ENCODE measurements at places on chromosomes 4 and X.

- DNase-seq = no peak
Observed at GRCh38 chr4:102594000-102594399, 92.8 kb downstream of the NFKB1 start.

DNA sequence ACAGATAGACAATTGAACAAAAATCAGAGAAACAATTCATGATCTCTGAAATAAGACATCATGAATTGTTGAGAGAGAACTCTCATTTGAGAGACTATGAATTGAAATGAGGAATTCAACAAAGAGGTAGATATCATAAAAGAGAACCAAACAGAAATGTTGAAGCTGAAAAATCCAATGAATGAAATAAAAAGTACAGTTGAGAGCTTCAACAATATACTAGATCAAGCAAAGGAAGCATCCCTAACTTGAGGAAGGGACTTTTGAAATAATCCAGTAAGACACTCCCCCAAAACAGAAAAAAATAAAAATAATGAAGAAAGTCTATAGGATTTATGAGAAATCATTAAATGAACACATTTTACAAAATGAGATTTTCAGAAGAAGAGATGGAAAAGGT lies 310.0 kb upstream of the PCDH10 start:
- no peak for DNase-seq

DNA sequence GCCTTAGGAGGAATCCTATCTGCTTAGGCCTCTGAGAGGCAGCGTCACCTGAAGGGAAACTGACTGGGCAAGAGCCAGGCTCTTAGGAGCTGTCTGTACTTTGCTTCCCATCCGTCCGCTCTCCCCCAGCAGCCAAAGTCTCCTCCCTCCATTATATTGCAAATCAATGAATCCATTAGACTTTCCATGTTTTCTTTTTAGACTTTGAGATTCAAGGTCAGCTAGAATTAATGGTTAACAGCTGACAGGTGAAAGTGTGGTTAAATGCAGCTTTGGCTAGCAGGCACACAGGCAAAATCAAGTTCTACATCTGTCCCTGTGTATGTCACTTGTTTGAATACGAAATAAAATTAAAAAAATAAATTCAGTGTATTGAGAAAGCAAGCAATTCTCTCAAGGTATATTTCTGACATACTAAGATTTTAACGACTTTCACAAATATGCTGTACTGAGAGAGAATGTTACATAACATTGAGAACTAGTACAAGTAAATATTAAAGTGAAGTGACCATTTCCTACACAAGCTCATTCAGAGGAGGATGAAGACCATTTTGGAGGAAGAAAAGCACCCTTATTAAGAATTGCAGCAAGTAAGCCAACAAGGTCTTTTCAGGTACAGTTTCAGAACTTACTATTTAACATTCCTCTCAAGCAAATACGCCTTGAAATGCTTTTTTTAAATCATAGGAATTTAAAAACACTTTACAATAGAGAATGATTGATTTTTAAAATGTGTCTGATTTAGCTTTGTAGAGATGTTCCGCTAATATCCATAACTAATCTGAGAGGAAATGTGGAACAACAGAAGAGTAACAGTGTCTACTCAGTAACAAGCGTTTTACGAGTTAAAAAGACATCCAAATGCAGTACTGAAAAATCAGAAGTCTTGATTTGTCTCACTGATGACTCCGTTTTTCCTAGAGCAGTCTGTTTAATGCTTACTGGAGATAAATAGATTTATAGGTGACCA lies at the start of gene F11:
F11 (plus strand) TSS at position 507 of the 970 bp plus-strand sequence. CDS start 948 bp downstream, outside the sequence.
- no peak for DNase-seq

- DNase-seq = no peak
Observed at GRCh38 chr4:41384992-41385391, 128.3 kb downstream of the UCHL1 start.

DNA sequence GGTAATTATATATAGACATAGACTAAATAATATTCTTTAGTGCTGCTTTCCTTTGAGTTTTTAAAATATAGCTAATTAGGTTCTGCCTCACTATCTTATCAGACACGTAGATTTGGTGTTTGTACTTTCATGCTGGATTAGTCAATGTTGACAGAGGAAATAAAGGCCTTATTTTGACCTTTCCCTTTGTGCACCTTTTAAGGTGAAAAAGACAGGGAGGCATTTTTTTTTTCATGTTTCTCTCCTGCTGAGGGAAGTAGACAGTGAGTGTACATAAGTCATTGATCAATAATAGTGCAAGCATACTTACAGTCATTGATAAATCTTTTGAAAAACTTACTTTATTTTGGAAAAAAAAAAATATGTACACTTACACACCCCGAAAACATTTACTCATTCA lies 467.8 kb downstream of the GRXCR1 start:
- no peak for DNase-seq

GRCh38 chrX:56343219-56343618 lies 111.1 kb downstream of the KLF8 start:
- DNase-seq = no peak

DNA sequence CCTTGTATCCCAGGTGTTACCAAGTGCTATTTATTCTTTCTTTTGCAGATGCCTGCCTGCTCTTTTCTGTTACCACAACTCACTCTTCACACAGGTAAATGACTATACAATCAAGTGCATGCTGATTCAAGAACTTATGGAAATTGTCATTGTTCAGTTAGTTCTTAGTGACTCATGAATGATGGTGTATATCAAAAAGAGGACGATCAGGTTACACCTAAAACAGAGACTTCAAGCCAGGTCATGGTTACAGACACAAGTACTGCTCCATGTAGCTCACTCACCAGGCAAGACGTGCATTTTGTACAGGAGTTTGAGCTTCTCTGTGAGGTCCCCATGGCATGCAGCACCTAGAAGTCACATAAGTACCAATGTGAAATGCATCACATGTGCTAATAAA lies 59.3 kb upstream of the UCP1 start:
- no peak for DNase-seq

GRCh38 chrX:29648161-29648560 lies 567.2 kb upstream of the MAGEB2 start:
- no peak for DNase-seq

DNA sequence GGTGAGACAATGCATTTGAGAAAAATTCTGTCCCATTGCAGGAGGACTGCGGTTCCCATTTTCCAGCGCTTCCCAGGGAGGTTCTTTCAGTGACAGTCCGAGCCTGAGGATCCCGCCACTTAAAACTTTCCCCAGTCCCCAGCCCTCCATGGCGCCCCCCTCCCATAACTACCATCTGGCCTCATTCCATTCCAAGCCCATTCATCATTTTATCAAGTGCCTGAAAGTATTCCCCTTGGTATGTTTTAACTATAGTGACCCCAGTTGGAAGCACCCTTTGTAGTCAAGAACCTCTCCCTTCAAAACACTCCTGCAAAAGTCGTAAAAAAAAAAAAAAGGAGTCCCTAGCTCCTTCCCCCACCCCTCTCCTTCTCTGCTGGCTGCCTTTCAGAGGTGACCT lies 1.2 kb downstream of the RASL11B start:
- DNase-seq = peak; percentile 24

DNA sequence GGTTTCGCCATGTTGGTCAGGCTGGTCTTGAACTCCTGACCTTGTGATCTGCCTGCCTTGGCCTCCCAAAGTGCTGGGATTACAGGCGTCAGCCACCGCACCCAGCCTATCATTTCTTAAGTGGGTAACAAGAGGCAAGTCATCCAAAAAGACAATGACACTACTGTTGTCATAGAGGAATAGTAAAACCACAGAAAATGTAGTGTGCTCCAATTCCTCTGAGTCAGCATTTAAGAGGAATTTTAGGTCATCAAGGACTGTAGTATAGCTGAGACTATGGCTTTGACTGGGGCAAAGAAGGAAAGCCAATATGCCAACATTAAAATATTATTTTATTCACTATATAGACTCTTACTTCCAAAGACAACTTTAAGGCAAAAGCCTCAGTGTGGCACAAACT lies 48.4 kb downstream of the ATP8A1 start:
- DNase-seq = no peak

DNA sequence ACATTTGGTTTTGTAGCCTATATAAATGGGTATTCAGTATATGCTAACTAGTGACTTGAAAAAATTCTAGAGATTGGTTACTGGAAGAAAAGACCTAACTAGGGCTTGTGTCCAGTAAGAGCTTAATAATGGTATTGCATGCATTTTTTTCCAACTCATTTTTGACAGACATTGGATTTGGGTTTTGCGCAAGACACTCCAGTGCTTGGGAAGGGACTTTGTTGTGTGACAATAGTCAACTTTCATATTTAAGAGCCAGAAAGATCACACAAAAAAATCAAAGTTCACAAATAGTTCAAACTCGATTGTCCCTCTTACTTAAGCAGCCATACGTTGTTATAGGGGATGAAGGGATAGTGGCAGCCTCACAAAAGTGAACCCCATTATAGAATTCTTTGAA lies 1.2 kb upstream of the HSD17B11 start:
- no peak for DNase-seq

DNA sequence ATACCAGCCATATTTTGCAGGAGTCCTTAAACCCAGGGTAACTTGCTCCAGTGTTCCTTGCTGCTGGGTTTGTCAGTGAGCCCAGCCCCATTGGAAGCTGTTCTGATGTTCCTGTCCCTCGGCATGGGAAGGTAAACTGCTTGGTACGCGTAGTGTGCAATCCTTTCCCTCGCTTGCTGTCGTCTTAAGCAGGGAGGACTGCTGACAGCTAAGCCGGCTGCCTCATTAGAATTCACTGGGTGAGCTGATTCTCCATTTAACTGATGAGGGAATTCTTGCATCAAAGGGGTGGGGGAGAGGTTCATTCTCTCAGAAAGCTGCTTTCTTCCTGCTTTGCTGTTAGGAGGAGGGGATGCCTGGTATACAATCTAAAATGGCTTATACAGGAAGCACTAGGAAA lies 164.6 kb downstream of the MID1IP1 start:
- DNase-seq = no peak

- DNase-seq = peak; percentile 26
Observed at GRCh38 chrX:1222531-1223241, 10.2 kb upstream of the CRLF2 start.

GRCh38 chrX:107741404-107741790 lies 34.2 kb downstream of the TSC22D3 start:
- DNase-seq = no peak

DNA sequence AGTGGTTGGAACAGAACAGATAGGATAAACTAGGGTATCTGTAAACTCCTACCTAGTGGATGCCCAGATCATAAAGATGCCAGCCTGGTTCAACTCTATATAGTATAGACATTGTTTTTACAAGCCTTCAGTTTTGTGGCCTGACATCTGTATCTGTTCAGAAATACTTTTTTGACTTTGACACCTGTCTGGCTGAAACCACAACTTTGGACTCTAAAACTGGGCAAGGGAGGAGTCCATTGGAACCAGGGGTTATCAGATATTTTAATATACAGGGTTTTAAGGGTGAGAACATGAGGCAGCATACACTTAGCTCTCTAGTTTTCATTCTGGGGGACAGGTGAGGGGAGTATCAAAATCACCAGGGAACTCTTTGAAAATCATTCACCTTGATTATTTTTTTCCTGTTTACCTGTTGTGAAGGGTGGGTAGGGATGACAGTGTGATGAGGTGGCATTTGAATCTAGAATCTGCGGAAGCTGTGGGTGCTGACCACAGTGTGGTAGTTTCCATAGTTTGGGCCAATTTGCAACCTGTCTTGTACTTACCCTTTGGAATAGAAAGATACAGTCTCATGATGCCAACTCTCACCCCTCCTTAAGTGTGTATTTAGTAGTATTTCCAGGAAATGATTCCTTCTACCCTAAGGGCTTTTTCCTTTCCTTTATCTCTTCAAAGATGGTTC lies 20.6 kb downstream of the GAB1 start:
- DNase-seq = no peak

DNA sequence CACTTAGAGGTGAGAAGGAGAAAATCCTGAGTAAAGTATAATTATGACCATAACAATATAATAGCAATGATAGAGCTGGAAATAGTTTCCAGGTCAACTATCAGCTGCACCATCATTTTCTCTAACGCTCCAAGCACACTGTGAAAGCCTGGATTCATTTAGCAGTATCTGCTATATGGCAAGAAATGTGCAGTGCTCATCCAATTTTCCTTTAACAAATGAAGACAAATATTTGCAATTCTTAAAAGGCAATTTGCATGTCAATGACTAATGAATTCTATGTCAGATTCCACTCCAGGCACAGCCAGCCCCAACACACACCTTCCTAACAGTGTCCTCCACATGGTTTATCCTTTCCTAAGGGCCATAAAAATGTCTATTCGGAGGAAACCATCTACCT lies 12.7 kb downstream of the PRSS12 start:
- no peak for DNase-seq

GRCh38 chr4:81921751-81922159 lies 450.0 kb upstream of the RASGEF1B start:
- no peak for DNase-seq

DNA sequence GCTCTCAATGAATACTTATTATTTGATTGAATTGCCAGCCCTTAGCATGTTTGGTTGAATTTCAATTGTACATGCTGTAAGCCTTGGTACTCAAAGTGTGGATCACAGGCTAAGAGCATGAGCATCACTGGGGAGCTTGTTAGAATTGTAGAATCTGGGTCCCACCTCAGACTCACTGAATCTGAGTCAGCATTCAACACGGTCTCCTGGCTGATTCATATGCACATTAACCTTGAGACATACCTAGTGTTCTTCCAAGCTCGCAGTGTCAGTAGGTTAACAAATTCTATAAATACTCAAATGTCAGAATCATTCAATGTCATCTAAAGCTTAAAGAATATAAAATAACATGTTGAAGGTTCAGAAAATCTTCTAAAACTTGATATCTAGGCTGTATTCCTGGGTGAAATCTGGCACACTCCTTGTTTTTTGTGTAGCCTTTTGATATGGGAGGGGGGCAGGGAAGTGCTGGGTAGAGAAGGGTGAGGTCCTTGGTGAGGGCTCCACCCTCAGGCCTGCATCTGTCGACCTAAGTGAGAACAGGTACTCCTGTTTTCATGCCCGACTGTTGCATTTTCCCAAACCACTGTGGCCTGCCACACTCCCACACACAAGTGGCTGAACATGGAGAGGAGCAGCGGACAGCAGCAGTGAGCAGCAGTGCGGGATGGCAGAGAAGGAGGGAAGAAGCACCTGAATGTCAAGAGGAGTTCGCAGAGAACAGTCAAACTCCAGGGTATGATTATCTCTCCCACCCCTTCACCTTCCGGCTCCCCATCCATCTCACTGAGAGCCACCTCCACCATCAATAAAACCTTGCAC lies 529.6 kb upstream of the IGFBP7 start:
- DNase-seq = no peak

DNA sequence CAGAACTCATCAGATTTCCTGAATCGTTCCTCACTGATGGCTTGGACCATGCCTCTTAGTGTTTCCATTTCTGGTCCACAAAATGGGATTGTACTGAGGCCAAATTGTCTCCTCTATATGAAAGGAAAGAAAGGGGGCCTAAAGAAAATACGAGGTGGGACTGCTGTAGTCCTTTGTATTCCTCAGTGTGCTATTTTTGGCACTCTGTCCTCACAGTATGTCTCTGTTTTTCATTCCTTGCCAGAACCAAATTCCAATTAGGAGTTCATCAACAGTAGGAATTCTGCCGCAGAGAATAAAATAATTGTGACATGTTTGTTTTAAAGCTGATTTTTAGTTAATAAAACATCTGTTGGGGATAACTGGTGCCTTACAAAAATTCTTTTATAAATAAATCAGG lies 515.7 kb downstream of the SMARCA1 start:
- no peak for DNase-seq

All from trophoblast cell (in vitro differentiated cells and primary cell).